ENCODE measurements at places on chromosomes 6 and 20.

DNA sequence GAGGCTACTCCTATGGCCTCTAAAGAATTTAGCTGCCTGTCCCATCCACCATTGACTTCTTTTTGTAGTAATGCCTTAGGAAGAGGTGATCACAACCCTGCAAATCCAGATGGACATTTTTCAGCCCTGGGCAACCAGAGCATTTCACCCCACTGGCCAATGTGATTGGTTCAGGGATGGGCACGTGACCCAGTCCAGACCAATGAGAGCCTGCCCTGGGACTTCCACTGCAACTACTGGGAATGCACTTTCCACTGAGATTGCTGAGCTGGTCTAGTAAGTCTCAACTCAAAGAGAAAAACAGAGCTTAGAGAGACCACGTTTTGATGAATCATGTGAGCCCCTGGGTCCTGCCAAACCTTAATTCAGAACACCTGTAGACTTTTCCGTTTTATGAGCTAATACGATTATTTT, 8.9 kb upstream of the UBE2V1 start:
- peak; percentile 58 for DNase-seq

- no peak for DNase-seq
These were observed 7.0 kb upstream of the EPB41L2 start for GRCh38 chr6:131070061-131070460.

- no peak for DNase-seq
These were observed 14.6 kb upstream of the CCR6 start for GRCh38 chr6:167108278-167108677.

GRCh38 chr20:6134592-6134991, 11.8 kb upstream of the FERMT1 start:
- DNase-seq: no peak

GRCh38 chr6:7198833-7199800, 91.4 kb downstream of the RREB1 start:
- DNase-seq: no peak

DNA sequence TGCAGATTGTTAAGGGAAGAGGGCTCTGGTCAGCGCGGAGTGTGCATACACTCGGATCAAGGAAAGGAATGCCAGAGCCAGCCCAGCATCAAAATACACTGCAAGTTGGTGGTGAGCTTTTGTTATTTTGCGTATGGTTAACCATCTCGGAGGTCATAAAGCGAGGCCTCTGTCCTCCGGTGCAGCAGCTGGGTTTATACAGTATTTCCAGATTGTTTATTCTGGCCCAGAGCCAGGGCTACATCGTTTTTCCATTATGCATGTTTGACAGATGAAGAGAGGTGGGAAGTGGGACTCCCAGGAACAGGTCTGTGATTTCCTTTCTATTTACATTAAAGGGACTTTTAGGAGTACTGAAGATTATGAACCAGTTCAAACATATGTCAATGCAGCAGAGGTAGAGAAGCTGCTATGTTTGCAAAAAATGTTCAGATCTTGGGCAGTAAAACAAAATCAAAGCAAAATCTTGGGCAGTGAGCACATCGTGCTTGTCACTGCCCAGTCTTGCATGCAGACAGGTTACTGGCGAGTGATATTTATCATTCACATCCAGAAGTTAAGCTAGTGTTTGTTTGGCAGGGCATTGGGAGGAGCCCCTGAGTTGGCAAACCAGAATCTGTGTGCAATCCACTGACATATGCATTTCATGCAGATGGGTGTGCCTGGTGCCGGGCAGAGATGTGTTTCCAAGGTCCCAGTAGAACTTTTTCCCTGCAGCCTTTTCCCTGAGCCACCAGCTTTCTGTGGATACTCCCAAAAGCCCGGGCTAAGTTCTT, 256.3 kb upstream of the TAB2 start:
- peak; percentile 28 for DNase-seq

- DNase-seq: no peak
These were observed 28.5 kb downstream of the KDM1B start for GRCh38 chr6:18183766-18184165.

GRCh38 chr6:3081960-3082359, 13.7 kb downstream of the RIPK1 start:
- DNase-seq: no peak

DNA sequence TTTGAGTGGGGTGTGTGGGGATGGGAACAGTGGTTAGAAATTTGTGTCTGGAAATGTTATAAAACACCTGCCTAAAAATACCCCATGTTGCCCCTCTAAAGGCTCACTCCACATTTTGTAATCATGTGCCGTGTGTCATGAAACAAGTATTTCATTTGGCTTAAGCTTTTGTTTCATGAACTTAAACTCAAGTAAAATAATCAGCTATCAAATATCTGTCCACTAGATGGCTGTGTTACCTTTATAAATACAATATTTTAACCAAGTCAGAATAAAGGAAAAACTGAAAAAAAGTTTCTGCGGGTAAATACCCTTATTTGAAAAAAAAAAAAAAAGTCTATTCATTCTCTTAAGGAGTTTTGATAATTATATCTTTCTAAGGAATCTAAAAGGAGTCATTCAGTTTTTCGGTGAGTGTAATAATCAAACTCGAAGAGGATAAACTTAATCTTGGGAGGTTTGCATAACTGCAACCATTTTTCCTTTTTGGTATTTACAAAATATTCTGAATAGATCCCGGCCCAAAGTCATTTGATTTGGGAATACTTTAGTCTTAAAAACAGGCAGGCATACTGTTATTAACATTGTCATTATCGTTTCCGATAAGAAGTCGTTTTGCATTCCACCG, 29.9 kb upstream of the MTRF1L start:
- peak; percentile 34 for DNase-seq

- no peak for DNase-seq
These were observed 464.9 kb downstream of the EPM2A start for GRCh38 chr6:145270464-145270863.

GRCh38 chr20:62906647-62907375, 19.5 kb downstream of the DIDO1 start:
- no peak for DNase-seq

- DNase-seq: peak; percentile 20
These were observed 936.7 kb upstream of the CITED2 start for GRCh38 chr6:140311146-140311545.

GRCh38 chr6:15888798-15889772, 226.3 kb upstream of the DTNBP1 start:
- no peak for DNase-seq

GRCh38 chr20:43899274-43900120, 15.2 kb upstream of the TOX2 start:
- no peak for DNase-seq

- DNase-seq: no peak
These were observed 173.3 kb upstream of the TNFAIP3 start for GRCh38 chr6:137693711-137694110.
